ENCODE measurements at places on chromosomes 3 and 15.

DNA sequence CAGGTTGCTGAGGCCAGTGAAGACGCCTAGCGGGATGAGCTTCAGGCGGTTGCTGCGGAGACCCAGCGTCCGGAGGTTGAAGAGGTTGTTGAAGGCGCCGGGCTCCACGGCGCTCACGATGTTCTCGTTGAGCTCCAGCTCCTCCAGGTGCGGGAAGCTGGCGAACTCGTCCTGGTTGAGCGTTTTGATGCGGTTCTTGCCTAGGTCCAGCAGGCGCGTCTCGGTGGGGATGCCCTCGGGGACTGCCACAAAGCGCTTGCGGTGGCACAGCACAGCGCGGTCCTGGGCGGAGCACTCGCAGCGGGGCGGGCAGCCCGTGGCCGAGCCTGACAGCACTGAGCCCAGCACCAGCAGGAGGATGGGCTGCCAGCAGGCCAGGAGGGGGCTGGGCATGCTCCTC, 17.2 kb downstream of the LINGO1 start:
- no peak for DNase-seq

DNA sequence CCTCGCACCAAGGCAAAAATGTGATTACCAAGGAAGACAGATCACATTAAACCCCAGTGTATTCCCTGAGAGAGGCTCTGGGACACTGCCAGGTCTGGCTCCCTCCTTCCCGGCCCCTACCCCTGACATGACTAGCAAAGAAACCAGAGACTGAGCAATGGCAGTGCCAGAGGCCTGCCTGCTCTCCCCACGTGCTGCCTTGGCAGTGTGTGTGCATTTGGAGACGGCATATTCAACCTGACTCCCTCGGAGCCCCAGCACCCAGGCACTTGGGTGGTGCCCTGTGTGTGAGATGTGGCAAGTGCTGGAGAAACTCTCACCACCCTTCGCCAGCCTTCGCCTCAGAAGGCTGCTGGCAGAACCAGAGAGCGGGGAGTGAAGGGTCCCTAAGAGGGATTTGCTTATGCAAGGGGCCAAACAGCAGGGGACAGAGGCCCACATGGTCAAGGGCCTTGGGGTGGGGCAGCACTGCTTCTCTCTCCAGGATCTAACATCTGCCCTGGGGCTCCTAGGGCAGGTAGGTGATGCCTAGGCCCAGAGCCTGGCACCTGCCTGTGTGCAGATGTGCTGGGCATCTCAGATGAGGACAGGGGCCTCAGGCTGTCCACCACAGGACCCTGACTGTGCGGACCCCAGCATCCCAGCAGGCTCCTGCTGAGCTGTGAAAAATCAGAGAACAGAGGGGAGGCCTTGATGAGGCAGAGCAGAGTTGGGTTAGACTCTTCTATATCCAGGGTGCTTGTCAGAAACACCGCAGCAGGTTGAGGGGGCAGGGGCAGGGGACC, 23.6 kb upstream of the PLXNA1 start:
- DNase-seq = no peak

DNA sequence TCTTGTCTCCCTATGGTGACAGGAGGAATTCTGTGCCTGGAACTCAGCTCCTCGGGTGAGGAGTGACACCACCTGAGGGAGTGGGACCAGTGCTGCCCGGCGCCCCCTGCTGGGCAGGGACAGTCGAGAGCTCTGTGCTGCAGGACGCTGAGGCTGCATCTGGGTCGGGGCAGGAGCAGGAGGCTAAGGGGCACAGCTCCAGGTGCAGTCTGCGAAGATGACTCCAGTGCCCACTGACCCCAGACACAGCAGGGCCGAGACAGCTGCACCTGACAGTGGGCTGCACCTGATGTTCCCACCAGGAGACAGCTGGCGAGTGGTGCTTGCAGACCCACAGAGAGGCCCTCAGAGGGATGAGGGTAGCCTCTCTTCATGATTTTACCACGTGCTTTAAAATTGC, 152.9 kb downstream of the ATP10A start:
- DNase-seq = peak; percentile 58

GRCh38 chr3:34107669-34108068, 309.2 kb downstream of the PDCD6IP start:
- DNase-seq = no peak

DNA sequence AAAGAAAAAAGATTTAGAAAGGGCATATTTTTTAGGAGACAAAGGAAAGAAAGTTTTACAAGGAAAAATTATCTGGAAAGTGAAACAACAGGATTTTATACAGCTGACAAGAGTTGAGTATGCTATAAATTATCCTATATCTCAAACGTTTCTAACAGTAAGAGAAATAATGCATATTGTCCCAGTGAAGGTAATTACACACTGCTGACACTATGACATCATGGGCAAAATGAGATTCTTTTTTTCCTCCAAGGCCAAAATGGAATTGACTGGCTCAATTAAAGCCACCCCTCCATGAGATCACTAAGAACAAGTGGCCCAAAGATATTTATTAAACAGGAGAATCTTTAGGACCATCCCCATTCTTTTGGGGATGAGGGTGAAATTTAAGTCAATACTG, 72.0 kb upstream of the CDIN1 start:
- no peak for DNase-seq

GRCh38 chr3:39000008-39000450, 51.7 kb downstream of the SCN11A start:
- peak; percentile 83 for DNase-seq

- peak; percentile 98 for DNase-seq
Measured at GRCh38 chr3:154886437-154886836, 193.7 kb upstream of the MME start.

DNA sequence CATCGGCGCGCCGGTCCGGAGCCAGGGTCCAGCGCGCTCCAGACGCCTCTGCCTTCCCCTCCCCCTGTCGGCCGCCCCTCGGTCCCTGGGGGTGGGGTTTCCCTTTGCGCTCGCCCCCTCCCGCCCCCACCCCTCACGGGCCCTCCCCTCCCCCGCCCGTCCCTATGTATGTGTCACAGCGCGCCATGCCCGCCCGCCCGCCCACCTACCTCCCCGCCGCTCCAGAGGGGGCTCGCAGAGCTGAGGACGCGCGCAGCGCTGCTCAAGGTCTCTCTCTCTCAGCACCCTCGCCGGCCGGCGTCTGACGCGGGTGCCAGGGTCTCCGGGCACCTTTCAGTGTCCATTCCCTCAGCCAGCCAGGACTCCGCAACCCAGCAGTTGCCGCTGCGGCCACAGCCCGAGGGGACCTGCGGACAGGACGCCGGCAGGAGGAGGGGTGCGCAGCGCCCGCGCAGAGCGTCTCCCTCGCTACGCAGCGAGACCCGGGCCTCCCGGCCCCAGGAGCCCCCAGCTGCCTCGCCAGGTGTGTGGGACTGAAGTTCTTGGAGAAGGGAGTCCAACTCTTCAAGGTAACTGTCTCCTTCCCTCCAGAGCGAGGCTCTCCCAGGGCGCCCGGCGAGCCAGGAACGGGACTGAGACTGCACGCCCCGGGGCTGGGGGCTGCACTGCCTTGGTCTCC, at the start of gene ACAN:
Gene ACAN (plus strand): TSS at position 196 of the 679 bp plus-strand sequence. CDS start 32,771 bp downstream, outside the sequence.
- DNase-seq = no peak

DNA sequence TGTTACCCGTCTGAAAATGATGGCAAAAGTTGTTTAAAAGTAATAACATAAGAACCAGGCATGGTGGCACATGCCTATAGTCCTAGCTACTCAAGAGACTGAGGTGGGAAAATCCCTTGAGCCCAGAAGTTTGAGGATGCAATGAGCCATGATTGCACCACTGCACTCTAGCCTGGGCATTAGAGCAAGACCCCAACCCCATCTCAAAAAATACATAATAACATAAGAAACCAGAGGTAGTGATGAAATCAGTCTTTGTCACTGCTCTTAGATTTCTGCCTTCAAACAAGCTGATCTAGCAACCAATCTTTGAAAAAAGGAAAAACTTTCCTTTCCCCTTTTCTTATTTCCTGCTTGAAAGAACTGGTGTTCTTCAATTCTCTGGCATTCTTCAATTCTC, 71.3 kb downstream of the TMCC1 start:
- peak; percentile 7 for DNase-seq

DNA sequence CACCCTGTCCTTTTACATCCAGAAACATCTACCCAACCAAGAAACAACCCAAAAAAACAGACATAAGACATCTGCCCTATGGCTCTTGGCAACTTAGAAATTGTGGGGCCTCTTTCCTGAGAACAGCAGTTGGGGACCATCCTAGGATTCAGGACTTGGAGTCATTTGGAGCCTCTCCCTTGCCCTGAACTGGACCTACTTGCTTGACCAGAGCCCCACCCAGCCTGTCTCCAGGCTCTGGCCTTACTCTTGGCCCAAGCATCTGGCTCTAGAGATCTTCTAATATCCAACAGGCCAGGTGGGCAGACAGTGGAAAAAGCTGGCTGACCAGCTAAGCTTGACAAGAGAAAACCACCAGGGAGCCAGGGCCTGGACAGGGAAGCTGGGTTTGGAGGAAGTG, 99.1 kb upstream of the C2CD4B start:
- DNase-seq = no peak

- DNase-seq = no peak
Measured at GRCh38 chr3:58366699-58367098, 34.0 kb downstream of the PXK start.

- peak; percentile 54 for DNase-seq
Measured at GRCh38 chr3:87810452-87811016, 248.3 kb downstream of the CGGBP1 start.

DNA sequence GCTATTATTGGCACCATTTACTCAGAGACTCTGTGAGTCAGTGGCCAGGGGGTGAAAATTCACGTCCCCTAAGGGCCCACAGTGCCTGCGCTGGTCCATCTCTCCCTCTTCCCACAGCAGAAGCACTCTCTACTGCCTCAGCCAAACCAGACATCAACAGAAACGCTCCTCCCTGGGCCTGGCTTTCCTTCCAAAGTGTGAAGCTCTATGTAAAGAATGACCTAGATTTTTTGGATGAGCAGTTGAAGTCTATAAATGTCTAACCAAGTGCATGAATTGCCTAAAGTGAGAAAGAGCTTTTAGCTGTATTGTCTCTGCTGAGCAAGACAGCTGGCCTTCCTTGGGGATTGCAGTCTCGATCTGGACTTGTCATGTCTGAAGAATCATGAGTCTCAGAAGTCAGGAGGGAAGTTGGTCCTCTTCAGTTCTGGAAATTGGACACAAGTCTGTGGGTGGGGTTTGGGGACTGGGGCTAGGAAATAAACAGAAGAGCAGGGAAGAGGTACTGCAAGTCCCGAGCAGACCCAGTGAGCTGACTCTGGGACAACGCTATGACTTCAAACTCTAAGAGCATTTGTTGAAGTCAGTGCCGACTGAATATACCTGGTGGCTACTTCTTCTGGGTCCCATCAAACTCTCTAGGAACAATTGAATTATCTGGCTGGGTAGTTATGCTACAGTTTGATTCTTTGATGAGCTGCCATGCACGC, 29.0 kb downstream of the RASGRP1 start:
- peak; percentile 73 for DNase-seq

DNA sequence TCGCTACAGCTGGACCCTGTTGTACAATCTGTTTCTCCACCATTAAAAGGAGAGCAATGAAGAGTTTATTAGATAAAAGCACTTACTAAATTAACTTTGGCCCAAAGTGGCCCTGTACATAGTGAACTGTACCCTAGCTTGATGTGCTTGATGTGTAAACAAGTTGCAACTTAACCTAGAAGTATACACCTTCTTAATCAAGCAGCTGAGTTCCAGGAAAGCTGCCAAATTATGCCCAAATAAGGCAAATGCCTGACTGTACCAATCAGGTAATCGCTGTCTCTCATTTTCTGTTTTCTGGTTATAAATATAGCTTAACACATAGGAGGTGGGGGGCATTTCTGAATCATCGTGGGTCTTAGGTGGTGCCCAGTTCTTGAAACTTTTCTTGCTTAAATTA, 704.8 kb upstream of the CBLB start:
- no peak for DNase-seq

DNA sequence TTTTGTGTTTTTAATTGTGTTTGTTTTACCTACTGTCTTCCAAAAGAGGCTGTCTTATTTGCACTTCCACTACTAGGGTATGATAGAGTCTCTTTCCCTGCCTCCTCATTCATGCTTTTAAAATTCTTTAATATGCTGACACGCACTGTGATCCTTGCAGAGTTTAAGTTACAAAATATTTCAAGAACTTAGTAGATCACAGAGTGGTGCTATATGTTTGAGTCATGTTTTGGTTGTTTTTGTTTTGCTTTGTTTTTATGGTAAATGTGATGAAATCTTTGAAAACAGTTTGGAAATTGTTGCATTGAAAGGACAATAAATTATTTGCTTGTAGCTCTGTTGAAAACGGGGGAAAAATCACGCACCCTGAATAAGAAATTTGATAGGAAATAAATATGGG, 5.9 kb upstream of the ABHD10 start:
- DNase-seq = no peak

GRCh38 chr15:83340087-83340486, 55.6 kb upstream of the BNC1 start:
- DNase-seq = no peak

- DNase-seq = peak; percentile 97
Measured at GRCh38 chr3:10173926-10174435, 9.3 kb downstream of the IRAK2 start.

GRCh38 chr3:20861454-20861853, 675.4 kb upstream of the SGO1 start:
- no peak for DNase-seq

GRCh38 chr15:40048211-40048792, 9.3 kb upstream of the SRP14 start:
- DNase-seq = no peak

- peak; percentile 78 for DNase-seq
Measured at GRCh38 chr3:15676259-15676658, 74.7 kb downstream of the BTD start.

GRCh38 chr3:121414924-121415323, 130.9 kb downstream of the POLQ start:
- DNase-seq = no peak

DNA sequence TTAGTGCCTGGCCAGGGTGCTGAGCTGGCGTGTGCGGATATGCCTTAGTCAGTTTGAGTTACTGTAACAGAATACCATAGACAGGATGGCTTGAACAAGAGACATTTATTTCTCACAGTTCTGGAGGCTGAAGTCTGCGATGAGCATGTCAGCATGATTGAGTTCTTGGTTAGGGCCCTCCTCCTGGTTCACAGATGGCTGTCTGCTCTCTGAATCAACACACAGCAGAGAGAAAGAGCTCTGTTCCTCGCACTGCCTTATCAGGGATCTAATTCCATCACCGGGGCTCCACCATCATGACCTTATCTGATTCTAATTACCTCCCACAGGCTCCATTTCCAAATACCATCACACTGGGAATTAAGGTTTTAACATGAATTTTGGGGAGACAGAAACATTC, 386.6 kb upstream of the DPH6 start:
- no peak for DNase-seq
